Aorta (tissue), 5 donors: ENCODE measurements at places on chromosomes 2 and 18.

- DNase-seq, result no peak
These were observed 121.2 kb downstream of the LYPD6 start for GRCh38 chr2:149451417-149452165.

DNA sequence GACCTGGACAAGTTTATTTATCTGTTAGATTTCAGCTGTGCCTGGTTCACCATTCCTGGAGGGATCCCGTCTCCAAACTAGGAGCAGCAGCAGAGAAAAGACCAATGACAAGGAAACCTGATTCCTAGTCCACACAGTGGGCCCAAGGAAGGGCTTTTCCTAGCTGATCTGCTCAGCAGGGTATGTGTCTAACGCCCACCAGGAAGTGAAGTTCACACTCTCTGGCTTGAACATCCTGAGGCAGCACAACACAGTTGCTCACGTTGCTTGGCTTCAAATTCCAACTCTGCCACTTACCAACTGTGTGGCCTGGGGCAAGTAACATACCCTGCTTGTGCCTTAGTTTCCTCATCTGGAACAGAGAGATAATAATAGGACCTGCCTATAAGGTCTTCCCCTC is 42.9 kb downstream of the XDH start:
- no peak for DNase-seq

DNA sequence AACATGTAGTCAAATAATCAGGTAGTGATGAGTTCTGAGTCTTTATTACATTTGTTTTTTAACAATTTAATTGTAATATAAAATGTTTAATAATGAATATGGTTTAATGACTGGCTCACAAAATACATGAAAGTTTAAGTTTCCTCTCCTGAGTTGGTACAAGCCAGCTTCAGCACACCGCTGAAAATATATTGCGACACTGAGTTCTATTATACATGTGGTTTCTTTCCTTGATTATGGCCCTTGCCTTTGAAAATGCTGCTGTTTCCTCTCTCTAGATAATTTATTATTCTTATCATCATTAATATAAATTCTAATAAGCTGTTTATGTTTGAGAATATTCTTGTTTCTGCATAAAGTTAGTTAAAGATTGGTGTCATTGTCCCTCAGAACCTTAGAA is 249.3 kb downstream of the PARD3B start:
- no peak for DNase-seq

DNA sequence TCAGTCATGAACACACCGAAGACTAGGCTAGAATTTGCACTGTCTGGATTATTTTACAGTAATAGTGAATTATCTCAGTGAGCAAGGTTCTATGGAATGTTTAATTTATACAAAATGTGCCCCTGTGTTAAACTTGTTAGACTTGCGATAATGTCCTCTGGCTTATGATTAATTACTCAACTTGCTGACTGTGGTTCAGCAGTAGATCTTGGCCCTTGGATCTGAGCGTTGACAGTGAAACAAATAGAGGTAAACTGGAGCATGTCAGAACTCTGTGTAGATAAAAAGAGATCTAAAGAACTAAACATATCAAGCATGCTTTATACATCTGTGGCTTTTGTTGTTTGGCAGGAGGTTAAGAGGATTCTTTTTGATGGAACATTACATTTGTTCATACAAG is 407.6 kb downstream of the DSEL start:
- no peak for DNase-seq

GRCh38 chr18:21682371-21683051 is 22.1 kb downstream of the ABHD3 start:
- no peak for DNase-seq

DNA sequence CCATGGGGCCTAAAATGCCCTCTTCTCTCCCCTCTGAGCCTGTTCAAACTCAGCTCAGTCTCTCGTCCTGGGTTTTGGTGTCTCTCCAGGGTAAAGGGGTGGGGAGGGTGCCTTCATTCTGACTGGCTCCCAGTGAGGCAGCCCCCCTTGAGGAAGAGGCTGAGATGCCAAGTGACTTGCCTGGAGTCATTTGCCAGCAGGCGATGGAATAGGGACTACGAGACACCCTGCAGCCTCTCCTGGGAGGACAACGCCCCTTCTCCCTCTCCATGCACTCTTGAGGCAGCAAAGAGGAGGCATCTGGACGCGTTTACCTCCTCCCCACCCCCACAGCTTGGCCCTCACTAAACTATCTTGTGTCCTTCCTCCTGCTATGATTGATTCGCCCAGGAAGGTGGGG is 760 bp upstream of the STON1 start:
- DNase-seq, result no peak

DNA sequence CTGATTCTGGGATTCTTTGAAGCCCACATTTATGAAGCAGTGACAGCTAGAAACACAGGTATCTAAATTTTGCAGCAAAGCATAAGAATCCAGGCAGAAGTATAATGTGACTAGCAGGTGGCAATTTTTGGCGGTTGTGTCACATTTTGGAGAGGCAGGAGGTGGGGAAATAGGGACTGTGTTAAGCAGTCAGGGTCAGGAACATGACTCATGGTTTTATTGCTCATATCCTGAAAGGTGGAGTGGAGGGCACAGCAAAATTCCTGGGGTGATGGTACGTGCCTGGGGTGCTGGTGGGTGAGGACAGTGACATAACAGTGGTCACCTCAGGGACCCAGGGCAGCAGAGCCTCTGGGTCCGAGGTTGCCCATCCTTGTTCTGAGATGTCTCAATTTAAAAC is 63.5 kb upstream of the TTN start:
- no peak for DNase-seq

- DNase-seq, result no peak
These were observed 4.3 kb downstream of the GPR35 start for GRCh38 chr2:240629619-240629967.

- no peak for DNase-seq
These were observed 178.7 kb downstream of the PDE11A start for GRCh38 chr2:177893880-177894279.

GRCh38 chr2:240925568-240926515 is 19.7 kb downstream of the CROCC2 start:
- DNase-seq, result peak; percentile 72

DNA sequence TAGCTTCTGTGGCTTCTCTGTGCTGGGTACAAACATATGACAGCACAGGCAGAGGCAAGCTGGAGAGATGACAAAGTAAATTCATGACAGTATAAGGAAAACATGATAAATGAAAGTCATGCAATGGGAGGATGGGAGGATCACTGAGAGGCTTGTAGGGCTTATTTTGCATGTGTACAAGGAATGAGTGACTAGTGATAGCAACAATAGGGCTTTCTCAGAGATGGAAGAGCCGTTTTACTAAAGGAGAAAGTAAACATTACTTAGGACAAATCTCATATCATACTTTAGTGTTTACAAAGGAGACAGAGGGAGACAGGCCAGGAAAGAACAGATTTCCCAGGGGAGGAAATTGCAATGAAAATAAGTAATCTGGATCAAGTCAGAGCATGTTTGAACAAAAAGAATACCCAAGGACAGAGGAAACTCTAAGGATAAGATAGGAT is 82.5 kb upstream of the RBMS1 start:
- no peak for DNase-seq

- DNase-seq, result no peak
These were observed 43.9 kb upstream of the STPG4 start for GRCh38 chr2:47198985-47199451.

GRCh38 chr2:163518762-163519161 is 217.0 kb downstream of the FIGN start:
- no peak for DNase-seq

DNA sequence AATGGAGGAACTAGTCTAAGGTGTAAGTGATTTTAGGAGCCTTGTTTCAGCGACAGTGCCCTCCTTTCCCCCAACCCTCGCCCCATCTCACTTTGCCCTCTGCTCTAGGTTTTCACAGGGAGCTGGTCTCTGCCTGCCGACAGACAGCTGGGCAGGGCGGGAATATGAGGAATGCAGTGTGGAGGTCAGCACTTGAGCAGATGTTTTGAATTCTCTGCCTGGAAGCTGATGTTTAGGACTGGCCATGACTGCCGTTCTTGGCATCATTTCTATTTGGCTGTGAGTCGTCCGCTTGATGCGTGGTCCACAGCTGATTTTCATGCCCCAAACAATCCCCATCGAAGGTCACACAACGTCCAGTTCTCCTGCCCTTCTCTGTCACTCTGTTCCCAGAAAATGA is 55.1 kb upstream of the SIX3 start:
- DNase-seq, result no peak

GRCh38 chr2:38279201-38279600 is 97.9 kb downstream of the ATL2 start:
- no peak for DNase-seq

GRCh38 chr2:216206041-216206703 is 97.0 kb downstream of the XRCC5 start:
- no peak for DNase-seq

GRCh38 chr2:224310943-224311625 is 90.8 kb downstream of the FAM124B start:
- DNase-seq, result no peak

DNA sequence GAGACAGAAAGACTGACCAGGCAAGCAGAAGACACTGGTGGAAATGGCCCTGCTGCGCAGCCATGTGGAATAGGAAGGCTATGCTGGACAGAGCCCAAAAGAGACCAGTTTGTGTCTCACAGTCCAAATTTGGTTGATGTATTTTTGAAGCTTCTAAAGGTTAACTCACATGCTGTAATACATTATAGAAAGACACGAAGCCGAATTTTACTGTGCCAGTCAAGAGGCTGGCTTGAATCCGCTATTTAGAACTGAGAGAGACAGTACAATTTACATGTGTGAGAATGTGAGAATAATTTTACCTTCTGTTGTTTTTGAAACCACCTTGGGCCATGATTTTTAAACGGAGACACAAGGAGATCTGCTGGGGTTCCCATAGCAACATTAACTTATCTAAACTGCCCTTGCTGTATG is 113.6 kb downstream of the METTL8 start:
- DNase-seq, result no peak

DNA sequence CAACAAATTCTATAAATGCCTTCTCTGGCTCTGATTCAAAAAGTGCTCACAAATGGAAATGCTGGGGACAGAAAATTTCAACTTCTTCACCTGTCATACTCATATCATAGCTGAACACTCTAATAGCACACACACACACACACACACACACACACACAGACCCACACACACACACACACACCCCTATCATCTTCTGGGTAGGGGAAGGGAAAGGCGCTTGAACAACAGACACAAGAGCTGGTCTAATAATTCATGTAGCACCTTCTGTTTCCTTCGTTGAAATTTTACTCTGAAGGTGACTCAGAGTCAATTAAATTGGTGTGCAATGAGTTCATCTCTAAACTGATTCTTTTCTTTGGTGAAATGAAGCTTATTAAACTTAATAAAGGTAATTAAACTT is 32.9 kb downstream of the CD28 start:
- DNase-seq, result no peak

GRCh38 chr2:234730066-234730640 is 221.7 kb upstream of the SH3BP4 start:
- no peak for DNase-seq

DNA sequence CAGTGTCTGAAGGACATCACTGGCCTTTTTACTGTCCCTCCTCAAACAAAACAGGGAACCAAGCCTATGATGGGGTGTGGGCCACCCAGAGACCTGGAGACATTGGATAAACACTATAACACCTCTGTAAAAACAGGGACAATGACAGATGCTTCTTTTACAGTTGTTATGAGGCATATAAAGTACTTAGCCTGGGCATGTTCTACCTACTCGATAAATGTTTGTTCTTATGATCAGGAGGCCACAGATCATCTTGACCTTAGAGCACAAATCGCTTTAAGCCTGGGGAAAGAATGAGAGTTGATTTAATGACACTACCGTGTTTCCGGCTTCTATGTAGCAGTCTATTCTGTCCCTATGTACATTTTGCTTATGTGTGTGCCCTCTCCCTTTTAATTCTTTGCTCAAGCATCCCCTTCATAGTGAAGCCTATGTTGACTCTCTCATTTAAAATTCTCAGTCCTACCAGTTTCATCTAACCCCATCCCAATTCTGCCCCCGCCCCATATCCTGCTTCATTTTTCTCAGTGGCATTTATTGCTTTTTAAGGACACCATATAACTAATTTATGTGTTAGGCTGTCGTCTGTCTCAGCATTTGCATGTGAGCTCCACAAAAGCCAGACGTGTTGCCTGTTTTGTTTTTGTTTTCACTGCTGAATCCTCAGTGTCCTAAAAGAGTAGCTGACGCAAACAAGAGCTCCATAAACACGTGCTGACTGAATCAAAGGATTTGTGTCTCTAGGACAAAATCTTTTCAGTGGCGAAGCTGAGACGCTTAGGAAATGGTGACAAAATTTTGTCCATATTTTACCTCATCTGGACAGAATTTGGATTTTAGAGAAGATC is 182.3 kb upstream of the ST6GAL2 start:
- no peak for DNase-seq

GRCh38 chr2:24917086-24917485 is 3.0 kb downstream of the ADCY3 start:
- no peak for DNase-seq

DNA sequence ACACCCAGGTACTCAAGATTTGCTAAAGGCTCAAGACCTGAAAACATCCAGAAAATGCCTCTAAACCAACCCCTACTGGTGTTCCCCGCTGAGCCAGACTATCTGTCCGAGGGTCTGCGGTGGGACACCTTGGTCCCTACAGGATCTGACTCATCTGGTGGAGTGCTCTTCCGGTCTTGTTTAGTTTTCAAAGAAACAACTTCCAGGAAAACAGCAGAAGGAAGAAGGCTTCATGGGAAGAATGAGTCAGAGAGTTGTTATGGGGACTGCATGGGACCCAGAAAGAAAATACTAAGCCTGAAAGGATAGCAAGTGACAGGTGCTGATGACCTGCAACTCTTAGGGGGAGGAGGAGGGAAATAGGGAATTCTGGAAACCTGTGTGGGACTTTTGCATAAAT is 41.3 kb downstream of the ZFP36L2 start:
- no peak for DNase-seq

GRCh38 chr2:220674033-220674432 is 898.1 kb downstream of the EPHA4 start:
- DNase-seq, result no peak

DNA sequence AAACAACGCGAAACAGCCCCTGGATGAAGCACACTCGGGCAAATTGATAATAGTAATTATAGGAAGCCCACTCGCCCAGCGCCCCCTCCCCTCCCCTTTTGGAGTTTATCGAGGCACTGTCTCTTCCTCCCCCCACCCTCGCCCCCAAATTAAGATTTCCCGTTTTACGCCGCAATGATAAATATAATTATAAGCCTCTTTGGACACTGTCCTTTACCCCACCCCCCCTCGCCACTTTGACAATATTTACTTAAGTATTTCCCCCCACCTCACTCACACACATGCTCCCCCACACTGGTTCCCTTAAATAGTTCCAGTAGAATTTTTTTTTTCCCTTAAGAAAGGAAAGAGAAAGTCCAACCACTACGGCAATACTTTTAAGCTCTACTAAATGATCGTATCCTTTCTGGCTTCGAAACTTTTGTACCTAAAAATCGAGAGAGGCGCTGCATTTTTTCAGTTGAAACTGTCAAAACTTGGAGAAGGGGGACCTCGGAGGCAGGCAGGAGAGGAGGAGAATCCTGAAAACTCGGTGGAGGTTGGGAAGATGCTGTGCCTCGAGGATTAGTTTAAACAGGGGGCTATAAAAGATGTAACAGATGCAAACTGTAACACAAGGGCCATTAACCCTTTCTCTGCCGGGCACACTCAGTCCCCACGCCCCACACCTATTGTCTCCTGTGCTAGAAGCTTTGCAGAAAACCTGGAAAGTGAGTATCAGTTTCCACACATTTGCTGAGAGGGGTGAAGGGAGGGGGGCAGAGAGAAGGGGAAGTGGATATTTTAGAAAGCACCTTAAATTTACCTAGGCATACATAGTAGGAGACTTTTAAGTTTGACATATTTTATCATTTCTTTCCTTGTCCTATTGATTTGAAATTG is 1.8 kb downstream of the ZEB2 start:
- DNase-seq, result no peak

GRCh38 chr2:112940859-112941625 is 30.1 kb downstream of the IL37 start:
- DNase-seq, result no peak
